ENCODE measurements at places on chromosomes 12 and 14. TPM values are rescaled to one million over a fixed set of nuclear protein-coding genes. Genes with fewer than 3 reads are reported as not detected.

Gene SERPINA10
- not detected for polyA plus RNA-seq

Gene INF2
- 32.5 TPM for polyA plus RNA-seq

Gene SOX5
- 0.91 TPM for polyA plus RNA-seq

Gene PLXNC1
- 0.84 TPM for polyA plus RNA-seq

Gene PRH2
- polyA plus RNA-seq, result not detected

Gene KLRD1
- polyA plus RNA-seq, result 0.25 TPM

Gene PROX2
- not detected for polyA plus RNA-seq

Gene KRT82
- polyA plus RNA-seq, result not detected

Gene VRTN
- polyA plus RNA-seq, result not detected

Gene KRT78
- not detected for polyA plus RNA-seq

Gene OR4K5
- not detected for polyA plus RNA-seq

Gene GNPTAB
- polyA plus RNA-seq, result 18.0 TPM

Gene OR4E2
- not detected for polyA plus RNA-seq

Gene PZP
- 0.42 TPM for polyA plus RNA-seq

Gene CCDC197
- polyA plus RNA-seq, result 0.23 TPM

Gene MARK3
- polyA plus RNA-seq, result 76.0 TPM

Gene NXPH4
- 1.3 TPM for polyA plus RNA-seq

Gene GLIPR1L1
- not detected for polyA plus RNA-seq

Gene KCNC2
- polyA plus RNA-seq, result not detected

Gene PLCZ1
- polyA plus RNA-seq, result not detected

Gene NANOG
- not detected for polyA plus RNA-seq

Gene GARIN6
- polyA plus RNA-seq, result not detected

Gene DPPA3
- polyA plus RNA-seq, result not detected

Gene CLEC6A
- not detected for polyA plus RNA-seq

Gene TEX22
- polyA plus RNA-seq, result not detected

Gene TMX1
- polyA plus RNA-seq, result 9.4 TPM

Gene PRB2
- not detected for polyA plus RNA-seq

Gene PRKD1
- polyA plus RNA-seq, result 1.8 TPM

Gene TMPRSS12
- not detected for polyA plus RNA-seq

Gene LTB4R2
- 0.64 TPM for polyA plus RNA-seq

Gene SNW1
- 46.6 TPM for polyA plus RNA-seq

Gene IFNG-AS1
- polyA plus RNA-seq, result 0.34 TPM

Gene LMO3
- 0.84 TPM for polyA plus RNA-seq

Gene EML5
- 0.08 TPM for polyA plus RNA-seq
